Large intestine (tissue), 12 donors: ENCODE measurements at places on chromosomes 7 and 10.
A peak's percentile ranks its signal among the peaks of the same experiment; 100 is the strongest.

DNA sequence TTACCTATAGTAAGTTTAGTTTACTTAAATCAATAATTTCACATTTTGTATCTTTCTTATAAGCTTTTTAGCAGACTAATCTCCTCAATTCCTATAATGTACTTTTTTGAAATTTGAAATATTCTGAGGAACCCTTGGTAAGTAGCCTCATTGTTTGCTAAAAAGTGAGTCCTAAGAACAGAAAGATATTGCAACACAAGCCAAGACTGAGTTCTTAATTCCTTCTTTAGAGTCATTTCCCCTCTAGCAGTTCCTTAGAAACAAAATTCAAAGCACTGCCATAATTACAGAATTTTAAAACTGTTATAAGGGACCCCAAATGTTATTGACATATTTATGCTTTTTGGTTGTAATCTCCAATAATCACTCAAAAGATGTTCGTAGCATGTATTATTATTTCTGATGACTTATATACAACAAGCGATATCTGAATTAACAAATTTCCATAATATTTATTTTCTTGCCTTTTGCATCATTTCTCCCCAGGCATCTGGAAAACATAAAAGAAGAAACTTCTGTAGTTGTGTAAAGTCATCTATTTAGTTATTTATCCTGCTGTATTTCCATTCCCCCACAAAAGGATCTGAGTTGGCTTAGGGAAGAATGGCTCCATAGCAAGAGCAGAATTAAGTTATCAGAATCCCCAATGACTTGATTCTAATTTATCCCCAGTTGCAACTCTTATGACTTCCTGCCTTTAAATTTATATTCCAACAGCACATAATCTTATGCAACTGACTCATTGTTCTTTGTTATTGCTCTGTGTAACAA is 67.8 kb downstream of the TMEM26 start:
- DNase-seq = no peak

- no peak for DNase-seq
Observed at GRCh38 chr7:83643012-83643411, 5.9 kb downstream of the SEMA3E start.

- no peak for DNase-seq
Observed at GRCh38 chr10:4647109-4647785, 178.8 kb upstream of the AKR1E2 start.

DNA sequence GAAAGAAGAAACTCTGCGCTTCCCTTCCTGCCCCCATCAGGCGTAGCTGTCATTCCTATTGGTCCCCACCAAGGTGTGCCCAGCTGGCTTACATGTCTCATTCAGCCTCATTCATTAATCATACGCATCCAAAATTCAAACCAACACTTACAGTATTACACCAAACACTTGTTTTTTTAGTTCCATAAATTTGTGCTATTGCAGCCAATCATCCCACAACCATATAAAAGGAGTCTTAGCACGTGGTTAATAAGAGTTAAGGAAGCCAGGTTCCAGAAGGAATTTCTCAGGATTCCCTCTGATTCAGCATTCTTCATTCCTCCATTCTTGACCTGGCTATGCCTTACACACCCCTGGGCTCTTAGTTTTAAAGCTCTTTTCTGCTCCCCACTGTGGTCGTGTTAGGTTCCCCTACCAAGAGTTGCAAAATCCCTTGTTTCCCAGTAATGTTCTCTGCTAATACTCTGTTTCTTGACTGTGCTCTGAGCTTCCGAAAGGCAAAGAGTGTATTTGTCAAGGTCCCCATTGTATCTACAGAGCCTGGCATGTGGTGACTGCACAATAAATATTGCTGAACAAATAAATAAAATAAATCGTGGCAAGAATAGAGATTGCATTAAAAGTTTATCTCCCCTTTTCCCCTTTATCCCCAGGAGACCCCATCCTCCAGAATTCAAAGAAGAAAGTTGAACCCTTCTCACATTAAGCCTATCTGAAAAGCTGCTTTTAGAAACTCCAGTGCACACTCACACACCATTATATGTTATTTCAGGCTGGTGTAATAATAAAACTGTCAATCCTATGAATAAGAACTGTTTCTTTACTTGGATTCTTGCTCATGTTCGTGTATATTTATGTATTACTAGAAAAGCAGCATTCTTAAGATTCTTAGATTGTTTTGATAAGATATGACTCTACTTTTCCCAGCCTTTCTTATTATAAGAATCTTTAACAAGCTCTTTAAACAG is 514.4 kb downstream of the INHBA start:
- no peak for DNase-seq

DNA sequence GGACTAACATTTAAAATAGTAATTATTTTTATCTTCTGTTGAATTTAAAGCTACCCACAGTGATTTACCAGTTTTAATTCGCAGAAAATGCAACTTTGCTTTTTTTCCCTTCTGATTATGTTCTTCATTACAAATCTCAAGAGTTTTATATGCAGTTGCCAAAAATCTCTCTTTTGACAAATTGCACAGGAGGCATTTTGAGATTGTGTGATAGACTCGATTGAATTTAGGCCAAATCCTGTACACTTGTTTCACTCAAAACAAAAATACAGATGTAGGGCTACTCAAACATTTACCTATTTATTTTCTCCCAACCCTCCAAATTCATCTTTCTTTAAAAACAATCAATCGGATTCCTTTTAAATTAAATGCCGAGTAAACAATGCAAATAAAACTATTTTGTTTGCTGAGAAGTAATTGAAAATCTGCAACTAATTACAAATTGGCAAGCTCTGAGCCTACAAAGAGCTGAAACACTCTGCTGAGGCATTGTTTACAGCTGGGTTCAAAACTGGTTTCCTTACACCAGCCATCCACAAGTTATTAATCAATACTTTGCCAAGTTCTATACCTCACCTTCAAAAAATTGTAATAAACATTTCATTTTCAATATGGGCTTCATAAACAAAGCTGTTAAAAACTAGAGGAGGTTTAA is 214.9 kb upstream of the TCF7L2 start:
- no peak for DNase-seq

DNA sequence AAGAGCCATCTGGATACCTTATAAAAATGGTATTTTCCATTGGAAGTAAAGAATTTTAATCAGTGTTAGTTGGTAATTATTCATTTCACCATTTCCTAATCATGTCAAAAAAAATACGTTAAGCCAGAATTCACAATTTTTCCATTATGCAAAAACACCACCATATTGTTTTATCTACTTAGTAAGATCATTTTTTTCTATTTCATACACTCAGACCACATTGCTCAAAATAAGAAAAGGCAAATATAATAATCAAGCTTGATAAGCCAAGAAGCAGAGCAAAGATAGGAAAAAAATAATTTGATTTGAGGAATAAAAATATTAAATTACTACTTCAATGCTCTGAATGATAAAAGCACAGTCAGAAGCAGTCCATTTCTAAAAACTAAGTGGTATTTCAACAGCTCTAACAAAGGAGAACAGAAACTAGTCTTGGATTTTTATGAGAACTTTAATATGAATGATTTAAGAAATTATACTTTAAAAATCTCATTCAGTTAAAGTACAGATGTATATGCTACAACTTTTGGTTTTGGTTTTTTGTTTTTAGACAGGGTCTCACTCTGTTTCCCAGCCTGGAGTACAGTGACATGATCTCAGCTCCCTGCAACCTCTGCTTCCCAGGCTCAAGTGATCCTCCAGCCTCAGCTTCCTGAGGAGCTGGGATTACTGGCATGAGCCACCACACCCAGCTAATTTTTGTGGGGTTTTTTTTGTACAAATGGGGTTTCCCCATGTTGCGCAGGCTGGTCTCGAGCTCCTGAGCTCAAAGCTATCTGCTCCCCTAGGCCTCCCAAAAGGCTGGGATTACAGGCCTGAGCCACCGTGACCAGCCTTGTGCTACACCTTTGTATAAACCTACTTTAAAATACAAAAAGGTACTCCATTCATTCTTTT is 46.6 kb downstream of the LRRN3 start:
- no peak for DNase-seq

GRCh38 chr7:155810770-155811559 is 1.3 kb downstream of the SHH start:
- DNase-seq = peak; percentile 22

DNA sequence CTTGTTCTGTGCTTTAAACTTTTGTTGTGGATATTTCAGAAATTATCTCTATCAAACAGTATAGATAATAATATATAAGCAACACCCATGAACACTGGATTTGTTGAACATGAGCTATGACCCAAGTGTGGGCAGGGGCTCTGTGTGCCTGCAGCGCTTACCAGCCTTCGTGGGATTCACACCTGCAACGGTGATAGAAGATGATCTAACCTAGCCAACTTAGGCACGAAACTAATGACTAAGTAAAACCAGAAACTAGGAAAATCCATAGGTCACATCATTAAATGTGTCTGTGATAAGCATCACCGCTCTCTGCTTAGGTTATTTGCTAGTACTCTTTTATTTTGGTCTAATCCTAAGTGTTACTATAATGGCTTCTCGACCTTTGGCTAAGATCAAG is 18.0 kb downstream of the SPAG6 start:
- DNase-seq = no peak

GRCh38 chr7:881441-882234 is 5.3 kb downstream of the GET4 start:
- DNase-seq = no peak

GRCh38 chr10:94192974-94193373 is 169.8 kb downstream of the NOC3L start:
- DNase-seq = no peak

DNA sequence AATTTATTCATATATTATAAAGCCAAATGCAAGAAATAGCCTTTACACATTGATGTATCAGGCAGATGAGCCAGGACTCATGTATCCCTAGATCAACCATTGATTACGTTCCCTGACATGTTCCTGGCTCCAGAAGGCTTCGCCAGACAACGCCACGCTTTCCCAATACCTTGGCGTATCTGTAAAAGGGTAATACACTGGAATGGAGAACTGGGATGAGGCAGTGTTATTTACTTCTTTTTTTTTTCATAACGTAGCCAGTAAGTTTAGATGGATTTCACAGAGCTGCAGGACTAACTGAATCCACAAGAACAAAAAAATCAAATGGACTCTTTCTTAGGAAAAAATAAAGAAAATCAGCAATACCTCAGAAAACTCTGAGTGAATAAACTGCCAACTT is 588.1 kb upstream of the SEMA3D start:
- no peak for DNase-seq

DNA sequence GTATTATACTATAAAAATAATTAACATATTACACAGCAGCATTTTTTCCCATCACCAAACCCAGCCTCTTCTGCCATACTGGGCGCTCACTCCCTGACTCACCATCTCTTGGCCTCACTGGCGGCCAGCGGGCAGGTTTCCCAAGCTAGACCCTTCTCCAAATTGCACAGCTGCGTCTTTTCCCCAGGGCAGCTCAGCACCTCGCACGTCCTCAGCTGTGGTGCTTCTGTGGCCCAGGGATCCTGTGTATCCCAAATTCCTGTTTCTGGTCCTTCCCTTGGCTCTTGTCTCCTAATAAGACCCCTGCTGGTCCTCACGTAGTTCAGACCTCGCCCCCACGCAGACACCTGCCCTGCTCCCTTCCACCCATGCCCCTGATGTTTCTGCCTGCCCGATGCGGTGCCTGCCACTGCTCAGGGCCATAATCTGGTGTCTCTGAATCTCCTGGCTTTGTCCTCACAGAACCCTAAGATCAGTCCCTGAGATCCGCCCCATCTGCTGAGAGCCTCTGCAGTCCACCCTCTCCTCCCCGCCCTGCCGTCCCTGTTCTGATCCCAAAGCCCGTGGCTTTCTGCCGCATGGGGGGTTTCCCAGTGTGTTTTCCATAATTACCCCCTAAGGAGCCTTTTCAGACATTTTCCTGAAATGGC is 290.1 kb downstream of the TCERG1L start:
- no peak for DNase-seq
